ENCODE measurements at places on chromosomes 11 and 22. TPM values are rescaled to one million over a fixed set of nuclear protein-coding genes. Genes with fewer than 3 reads are reported as not detected.

MMP3 gene
- total RNA-seq = not detected

DNA sequence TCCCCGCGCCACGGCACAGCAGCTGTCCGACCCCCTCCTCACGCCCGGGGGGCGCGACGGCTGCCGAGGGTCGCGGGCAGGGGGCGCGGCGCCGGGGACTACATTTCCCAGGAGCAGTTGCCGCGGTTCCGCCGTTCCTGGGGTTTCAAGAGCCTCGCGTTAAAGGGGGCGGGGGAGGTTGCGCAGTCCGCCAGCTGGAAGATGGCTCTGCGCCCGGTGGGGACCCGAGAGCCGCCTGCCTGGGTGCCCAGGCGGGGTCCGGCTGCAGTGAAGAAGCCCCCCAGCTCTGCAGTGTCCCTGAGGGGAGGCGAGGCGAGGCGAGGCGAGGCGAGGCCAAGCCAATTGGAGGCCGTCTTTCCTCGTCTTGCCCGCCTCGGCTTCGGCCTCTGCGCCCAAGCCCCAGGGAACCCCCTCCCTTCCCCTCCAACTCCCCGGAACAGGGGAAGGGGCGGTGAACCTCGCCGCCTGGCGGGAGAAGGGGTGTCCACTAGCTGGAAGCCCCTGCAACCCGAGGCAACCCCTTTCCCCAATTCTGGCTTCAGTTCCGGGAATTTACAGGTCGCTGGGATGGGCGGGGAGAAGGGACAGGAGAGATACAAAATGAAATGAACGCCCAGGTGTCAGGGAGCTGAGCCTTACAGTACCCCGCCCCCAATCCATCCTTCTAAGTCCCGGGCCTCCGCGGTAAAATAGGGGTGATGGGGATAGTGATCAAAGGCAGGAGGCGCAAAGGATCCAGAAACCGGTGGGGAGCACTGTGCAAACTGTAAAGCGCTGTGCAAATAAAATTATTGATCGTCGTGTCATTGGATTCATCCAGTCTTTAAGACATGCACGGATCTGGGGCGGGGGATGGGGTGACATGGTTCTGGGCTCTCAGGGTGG lies 5.2 kb upstream of the GCAT start:
- H3K4me3 ChIP-seq = peak overlapping the region; percentile 70
- peaks cover 35% of the 10 kb centered on the region for H3K27me3 ChIP-seq
- DNase-seq = peak; percentile 43
- peaks cover 35% of the 10 kb centered on the region for H3K4me1 ChIP-seq

DNA sequence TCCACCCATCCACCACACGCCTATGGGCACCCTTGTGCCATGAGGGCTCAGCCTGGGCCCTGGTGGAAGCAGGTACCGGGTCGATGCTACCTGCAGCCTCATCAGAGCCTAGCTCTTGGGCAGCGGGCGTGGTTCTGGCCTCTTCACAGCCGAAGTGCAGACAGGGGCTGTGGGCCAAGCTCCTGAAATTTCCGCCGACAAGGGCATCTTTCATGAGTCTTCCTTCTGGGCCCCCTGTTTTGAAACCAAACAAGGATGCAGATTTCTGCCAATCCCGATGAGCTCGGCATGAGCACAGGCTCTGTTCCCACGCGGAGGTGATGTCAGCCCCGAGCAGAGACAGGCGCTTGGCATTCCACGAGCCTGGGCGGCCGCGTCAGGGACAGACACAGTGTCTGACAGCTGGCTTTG lies 22.6 kb upstream of the MGAT3 start:
- H3K4me1 ChIP-seq = peaks cover 7% of the 10 kb centered on the region
- DNase-seq = no peak
- H3K4me3 ChIP-seq = no peak overlapping the region
- H3K27me3 ChIP-seq = peaks cover 6% of the 10 kb centered on the region
- H3K27ac ChIP-seq = no peak overlapping the region

NXPE1 gene
- total RNA-seq = not detected

DNA sequence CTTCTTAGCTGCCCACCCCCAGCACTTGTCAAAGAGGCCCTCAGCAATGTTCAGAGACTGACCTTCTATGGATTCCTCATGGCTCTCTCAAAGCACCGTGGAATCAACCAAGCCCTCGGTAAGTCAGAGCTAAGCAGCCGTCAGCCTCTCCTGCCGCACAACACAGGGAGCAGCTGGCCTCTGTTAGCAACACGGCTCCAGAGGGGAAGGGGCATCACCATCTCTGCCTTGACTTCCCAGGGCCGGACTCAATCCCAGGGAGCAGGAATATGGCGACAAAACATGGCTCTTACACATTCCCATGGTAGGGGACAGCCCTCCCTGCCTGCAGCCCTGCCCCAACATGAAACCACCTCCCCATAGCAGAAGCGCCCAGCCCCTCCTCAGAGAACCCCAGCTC lies 18.9 kb downstream of the ARFGAP2 start:
- H3K36me3 ChIP-seq = no peaks in the 10 kb centered on the region
- H3K4me3 ChIP-seq = no peak overlapping the region
- no peaks in the 10 kb centered on the region for H3K27me3 ChIP-seq
- H3K4me1 ChIP-seq = peaks cover 29% of the 10 kb centered on the region
- DNase-seq = no peak

SLC36A4 gene
- total RNA-seq = 13.9 TPM
